Mammary microvascular endothelial cell (primary cell): ENCODE measurements at places on chromosomes 4 and X. TPM values are rescaled to one million over a fixed set of nuclear protein-coding genes. Genes with fewer than 3 reads are reported as not detected.

Gene SASH3
- total RNA-seq, result not detected in 2 replicates

Gene GC
- not detected in 2 replicates for total RNA-seq

Gene PDLIM3
- total RNA-seq, result 24.4 and 35.4 TPM in 2 replicates

Gene SCLT1
- total RNA-seq, result 15.7 and 16.3 TPM in 2 replicates
